ENCODE measurements at places on chromosomes 3 and 15. TPM values are rescaled to one million over a fixed set of nuclear protein-coding genes. Genes with fewer than 3 reads are reported as not detected.

The PLS1 gene
- total RNA-seq: 26.4 TPM

The CLDN11 gene
- total RNA-seq: 12.6 TPM

The MST1R gene
- 6.2 TPM for total RNA-seq

The RAD51 gene
- total RNA-seq: 36.4 TPM

The LRRC31 gene
- total RNA-seq: not detected

The CACNA2D2 gene
- total RNA-seq: 22.0 TPM

The TMCO5A gene
- total RNA-seq: not detected

The DNAJC13 gene
- total RNA-seq: 28.5 TPM

The ITPKA gene
- total RNA-seq: 1.2 TPM

The TIGIT gene
- 0.07 TPM for total RNA-seq

The STIMATE gene
- total RNA-seq: 28.4 TPM

The THBS1 gene
- total RNA-seq: 37.1 TPM

The ST8SIA2 gene
- 2.9 TPM for total RNA-seq

The SI gene
- total RNA-seq: not detected

The PLA1A gene
- total RNA-seq: not detected

The GPR149 gene
- total RNA-seq: 0.09 TPM

The PLSCR5 gene
- not detected for total RNA-seq

The FETUB gene
- not detected for total RNA-seq

The CISH gene
- 1.8 TPM for total RNA-seq

The TMEM158 gene
- 18.5 TPM for total RNA-seq

The DCUN1D1 gene
- 64.5 TPM for total RNA-seq

The RRP9 gene
- 49.9 TPM for total RNA-seq

The CIB2 gene
- total RNA-seq: 45.2 TPM

The TRIM59 gene
- total RNA-seq: 36.8 TPM

The TM4SF18 gene
- total RNA-seq: 2.2 TPM

The CDHR4 gene
- total RNA-seq: 0.17 TPM

The FRMD4B gene
- total RNA-seq: 4.0 TPM

The RNU5B-1 gene
- not detected for total RNA-seq

The FEZF2 gene
- not detected for total RNA-seq

The ACTRT3 gene
- 2.7 TPM for total RNA-seq

The RNF168 gene
- 57.0 TPM for total RNA-seq

The SLC28A1 gene
- total RNA-seq: 0.16 TPM

The GRK7 gene
- total RNA-seq: not detected

The NT5DC2 gene
- 377 TPM for total RNA-seq

The MAP6D1 gene
- 6.3 TPM for total RNA-seq

The DPPA2 gene
- 15.0 TPM for total RNA-seq

The CCDC39 gene
- total RNA-seq: 0.44 TPM

The TTC21A gene
- total RNA-seq: 3.8 TPM

The SCG5 gene
- 14.2 TPM for total RNA-seq

The GOLGA6L10 gene
- 5.1 TPM for total RNA-seq

The TMC3 gene
- total RNA-seq: not detected

The HYAL2 gene
- 65.6 TPM for total RNA-seq

All from WTC11 (cell line).